Sigmoid colon (tissue), 7 donors: ENCODE measurements at places on chromosomes 16 and 17. TPM values are rescaled to one million over a fixed set of nuclear protein-coding genes. Genes with fewer than 3 reads are reported as not detected.
A peak's percentile ranks its signal among the peaks of the same experiment; 100 is the strongest.

DNA sequence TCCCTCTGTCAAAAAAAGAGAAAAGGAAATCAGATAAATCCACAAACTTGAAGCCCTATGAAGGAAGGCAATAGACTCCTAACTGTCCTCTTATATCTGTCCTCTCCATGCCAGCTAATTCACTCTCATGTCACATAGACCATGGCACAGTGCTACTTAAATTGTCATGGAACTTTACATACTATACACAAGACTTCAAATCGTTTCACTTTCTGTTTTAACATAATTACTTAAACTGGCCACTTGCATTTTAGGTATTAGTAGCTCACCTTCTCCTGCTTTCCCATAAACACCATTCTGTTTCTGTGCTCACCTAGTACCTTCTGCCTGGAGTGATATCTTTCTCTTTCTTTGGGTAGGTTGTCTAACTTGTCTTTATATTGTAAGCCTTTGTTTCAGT is 816.7 kb upstream of the KIF2B start:
- no peak for DNase-seq
- H3K27ac ChIP-seq: no peak overlapping the region
- H3K27me3 ChIP-seq: no peaks in the 10 kb centered on the region
- H3K4me1 ChIP-seq: no peaks in the 10 kb centered on the region

GRCh38 chr16:35525979-35526590 is 2066.7 kb downstream of the TP53TG3F start:
- H3K4me3 ChIP-seq: no peak overlapping the region
- DNase-seq: no peak
- H3K27ac ChIP-seq: no peak overlapping the region
- no peaks in the 10 kb centered on the region for H3K4me1 ChIP-seq

The TADA2A gene
- 19.6 TPM for total RNA-seq

DNA sequence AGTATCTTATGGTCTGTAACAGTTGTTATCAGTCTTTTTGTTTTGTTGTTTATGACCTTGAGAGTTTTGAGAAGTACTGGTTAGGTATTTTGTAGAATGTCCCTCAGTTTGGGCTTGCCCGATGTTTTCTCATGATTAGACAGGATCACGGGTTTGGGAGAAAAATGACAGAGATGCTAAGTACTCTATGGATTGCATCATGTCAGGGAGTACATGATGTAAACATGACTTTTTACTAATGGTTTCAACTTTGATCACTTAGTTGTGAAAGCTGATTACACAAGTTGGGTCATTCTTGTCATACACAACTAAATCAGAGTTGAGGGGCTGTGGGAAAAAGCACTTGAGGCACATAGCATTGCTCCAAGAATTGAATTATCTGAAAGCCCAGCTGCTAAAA is 94.7 kb upstream of the SIAH1 start:
- no peak for DNase-seq
- no peaks in the 10 kb centered on the region for H3K36me3 ChIP-seq
- H3K4me3 ChIP-seq: no peak overlapping the region
- H3K27me3 ChIP-seq: no peaks in the 10 kb centered on the region

The PLEKHG4 gene
- total RNA-seq: 1.4 TPM

The ZFP90 gene
- total RNA-seq: 33.4 TPM

DNA sequence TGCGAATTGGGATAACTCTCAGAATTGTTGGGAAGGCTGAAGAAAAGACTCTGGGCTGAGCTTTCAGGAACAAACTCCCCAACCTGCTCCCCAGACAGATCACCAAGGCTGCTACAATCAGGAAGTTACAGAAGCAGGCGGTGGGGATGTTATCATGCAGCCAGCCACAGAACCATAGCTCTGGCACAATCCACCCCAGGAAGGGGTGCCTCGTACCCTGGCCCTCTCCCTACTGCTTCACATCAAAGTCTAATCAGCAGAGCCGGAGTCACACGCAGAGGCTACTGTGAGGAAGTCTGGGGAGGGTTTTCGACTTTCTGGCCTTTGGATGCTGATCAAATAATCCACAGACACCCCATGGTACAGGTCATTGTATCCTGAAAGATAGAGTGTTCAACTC is 86.8 kb downstream of the NTN1 start:
- DNase-seq: no peak
- no peak overlapping the region for H3K27ac ChIP-seq
- H3K27me3 ChIP-seq: no peaks in the 10 kb centered on the region
- H3K4me1 ChIP-seq: no peaks in the 10 kb centered on the region
- no peaks in the 10 kb centered on the region for H3K36me3 ChIP-seq
- no peak overlapping the region for H3K4me3 ChIP-seq

The ZNF764 gene
- total RNA-seq: 8.6 TPM

DNA sequence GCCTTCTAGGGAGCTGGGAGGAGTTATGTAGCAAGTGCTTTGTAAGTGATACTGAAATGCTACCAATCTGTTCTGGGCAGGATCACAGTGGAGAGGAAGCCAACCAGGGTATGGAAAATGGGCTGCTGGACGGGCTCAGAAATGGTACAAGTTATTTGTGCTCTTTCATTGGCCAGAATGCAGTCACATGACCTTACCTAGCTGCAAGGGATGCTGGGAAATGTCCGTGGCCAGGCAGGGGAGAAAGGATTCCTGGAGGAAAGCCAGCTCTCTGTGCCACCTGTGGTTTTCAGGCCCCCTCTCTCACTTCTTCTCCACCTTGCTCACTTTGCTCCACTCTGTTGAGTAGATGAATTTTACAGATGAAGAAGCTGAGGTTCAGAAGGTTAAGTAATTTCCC is 4.8 kb downstream of the EEF2K start:
- H3K36me3 ChIP-seq: no peaks in the 10 kb centered on the region
- H3K4me3 ChIP-seq: no peak overlapping the region
- H3K4me1 ChIP-seq: peaks cover 71% of the 10 kb centered on the region
- no peaks in the 10 kb centered on the region for H3K27me3 ChIP-seq

- no peak overlapping the region for H3K4me3 ChIP-seq
- no peak for DNase-seq
- no peaks in the 10 kb centered on the region for H3K36me3 ChIP-seq
- no peaks in the 10 kb centered on the region for H3K27me3 ChIP-seq
- H3K4me1 ChIP-seq: no peaks in the 10 kb centered on the region
- no peak overlapping the region for H3K27ac ChIP-seq
These were observed 177.0 kb downstream of the RGS9 start for GRCh38 chr17:65314212-65314611.

GRCh38 chr17:60630352-60630751 is 30.4 kb downstream of the PPM1D start:
- H3K27ac ChIP-seq: no peak overlapping the region
- H3K27me3 ChIP-seq: no peaks in the 10 kb centered on the region
- H3K36me3 ChIP-seq: peaks cover 6% of the 10 kb centered on the region
- peaks cover 4% of the 10 kb centered on the region for H3K4me1 ChIP-seq
- H3K4me3 ChIP-seq: no peak overlapping the region

GRCh38 chr16:3065742-3066439 is 451 bp downstream of the IL32 start:
- DNase-seq: no peak
- peaks cover 16% of the 10 kb centered on the region for H3K4me1 ChIP-seq
- no peaks in the 10 kb centered on the region for H3K27me3 ChIP-seq
- H3K36me3 ChIP-seq: no peaks in the 10 kb centered on the region
- peak overlapping the region; percentile 61 for H3K27ac ChIP-seq
- H3K4me3 ChIP-seq: no peak overlapping the region

DNA sequence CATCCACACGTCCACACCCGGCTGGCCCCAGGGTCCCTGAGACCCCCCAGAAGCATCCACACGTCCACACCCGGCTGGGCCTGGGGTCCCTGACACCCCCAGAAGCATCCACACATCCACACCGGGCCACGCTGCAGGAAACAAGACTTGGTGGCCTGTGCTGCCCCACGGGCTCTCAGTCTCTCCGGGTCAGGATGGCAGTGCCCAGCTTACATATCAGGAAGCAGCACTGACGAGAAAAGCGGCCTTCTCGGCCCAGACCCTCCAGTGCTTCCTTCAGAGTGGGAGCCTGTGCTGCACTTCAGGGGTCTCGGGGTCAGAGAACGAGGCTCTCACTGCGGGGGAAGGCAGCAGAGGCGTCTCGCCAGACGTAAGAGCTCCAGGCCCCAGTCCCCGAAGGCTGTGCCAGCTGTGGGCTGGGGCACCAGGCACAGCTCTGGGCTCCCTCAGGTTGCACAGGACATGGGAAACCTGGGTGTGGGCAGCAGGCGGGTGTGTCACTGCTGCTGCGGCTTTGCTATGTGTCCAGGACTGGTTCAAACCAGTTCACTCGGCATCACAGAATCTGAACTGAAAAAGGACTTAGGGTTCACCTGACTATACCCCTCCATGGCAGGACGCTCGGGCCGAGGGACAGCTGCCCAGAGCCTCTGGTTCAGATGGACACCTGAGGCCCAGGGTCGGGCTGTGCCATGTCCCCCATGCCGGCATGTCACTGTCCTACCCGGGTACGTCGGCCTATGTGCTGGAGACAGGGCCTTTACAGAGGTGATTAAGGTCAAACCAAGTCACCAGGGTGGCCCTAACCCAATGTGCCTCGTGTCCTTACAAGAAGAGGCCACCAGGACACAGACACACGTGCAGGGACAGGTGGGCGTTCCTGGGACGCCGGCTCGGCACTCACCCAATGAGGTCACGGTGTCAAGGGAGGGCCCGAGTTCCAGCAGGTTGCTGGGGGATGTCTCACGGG is 40.2 kb upstream of the CHMP6 start:
- H3K4me3 ChIP-seq: no peak overlapping the region
- peaks cover 20% of the 10 kb centered on the region for H3K4me1 ChIP-seq
- no peaks in the 10 kb centered on the region for H3K27me3 ChIP-seq
- H3K27ac ChIP-seq: no peak overlapping the region
- peaks cover 5% of the 10 kb centered on the region for H3K36me3 ChIP-seq
- DNase-seq: peak; percentile 60

DNA sequence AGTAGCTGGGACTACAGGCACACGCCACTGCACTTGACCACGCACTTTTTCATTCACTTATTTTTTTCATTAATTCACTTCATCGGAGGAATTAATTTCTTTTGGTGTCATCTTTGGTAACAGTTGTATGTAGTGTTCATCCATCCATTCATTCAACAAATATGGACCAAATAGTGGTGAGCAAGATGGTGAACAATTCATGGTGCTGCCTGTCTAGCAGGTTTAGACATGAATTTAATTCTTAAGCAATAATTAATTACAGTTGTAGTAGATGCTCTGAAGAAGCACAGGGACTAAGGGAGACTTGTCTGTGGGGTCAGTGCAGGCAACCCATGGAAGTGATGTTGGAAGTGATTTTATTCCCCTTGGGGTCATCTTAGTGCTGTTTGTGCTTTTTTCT is 22.4 kb downstream of the GDE1 start:
- no peaks in the 10 kb centered on the region for H3K4me1 ChIP-seq
- no peak for DNase-seq
- no peak overlapping the region for H3K4me3 ChIP-seq
- no peak overlapping the region for H3K27ac ChIP-seq
- no peaks in the 10 kb centered on the region for H3K27me3 ChIP-seq
- peaks cover 29% of the 10 kb centered on the region for H3K36me3 ChIP-seq

The NLRC5 gene
- 12.5 TPM for total RNA-seq

- H3K27me3 ChIP-seq: no peaks in the 10 kb centered on the region
- DNase-seq: no peak
- H3K4me3 ChIP-seq: peak overlapping the region; percentile 61
- no peaks in the 10 kb centered on the region for H3K36me3 ChIP-seq
These were observed 972 bp upstream of the ADCY9 start for GRCh38 chr16:4117250-4117578.

GRCh38 chr17:27531469-27531961 is 75.3 kb downstream of the KSR1 start:
- DNase-seq: peak; percentile 60
- no peaks in the 10 kb centered on the region for H3K36me3 ChIP-seq
- peaks cover 53% of the 10 kb centered on the region for H3K4me1 ChIP-seq
- H3K27ac ChIP-seq: no peak overlapping the region
- H3K27me3 ChIP-seq: no peaks in the 10 kb centered on the region

GRCh38 chr16:10988879-10989278 is 44.5 kb downstream of the CLEC16A start:
- H3K27me3 ChIP-seq: no peaks in the 10 kb centered on the region
- peaks cover 6% of the 10 kb centered on the region for H3K4me1 ChIP-seq
- H3K4me3 ChIP-seq: no peak overlapping the region
- H3K27ac ChIP-seq: no peak overlapping the region
- peaks cover 34% of the 10 kb centered on the region for H3K36me3 ChIP-seq

DNA sequence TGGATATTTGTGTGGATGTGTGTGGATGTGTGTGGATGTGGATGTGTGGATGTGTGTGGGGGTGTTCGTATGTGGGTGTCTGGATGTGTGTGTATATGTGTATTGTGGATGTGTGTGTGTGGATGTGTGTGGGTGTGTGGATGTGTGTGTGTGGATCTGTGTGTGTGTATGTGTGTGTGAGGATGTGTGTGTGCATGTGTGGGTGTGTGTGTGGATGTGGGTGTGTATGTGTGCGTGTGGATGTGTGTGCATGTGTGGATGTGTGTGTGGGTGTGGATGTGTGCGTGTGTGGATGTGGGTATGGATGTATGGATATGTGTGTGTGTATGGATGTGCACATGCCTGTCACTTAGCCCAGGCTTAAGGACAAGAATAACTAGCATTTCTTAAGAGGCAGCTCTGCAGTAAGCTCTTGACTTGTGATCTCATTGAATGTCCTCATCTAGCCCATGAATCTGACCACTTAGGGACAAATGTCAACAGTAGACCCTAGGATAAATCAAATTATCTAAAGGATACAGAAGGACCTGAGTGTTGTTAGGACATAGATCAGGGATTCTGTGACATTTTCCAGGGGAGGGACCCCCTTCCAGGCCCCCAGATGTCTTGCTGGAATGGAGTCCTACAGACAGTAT is 83.5 kb downstream of the BMERB1 start:
- H3K4me1 ChIP-seq: no peaks in the 10 kb centered on the region
- H3K4me3 ChIP-seq: no peak overlapping the region
- no peak for DNase-seq
